DMS 273 treated with DMSO at 0.1 percent for 48 hours (cell line): ENCODE measurements at places on chromosomes 5 and 9.

DNA sequence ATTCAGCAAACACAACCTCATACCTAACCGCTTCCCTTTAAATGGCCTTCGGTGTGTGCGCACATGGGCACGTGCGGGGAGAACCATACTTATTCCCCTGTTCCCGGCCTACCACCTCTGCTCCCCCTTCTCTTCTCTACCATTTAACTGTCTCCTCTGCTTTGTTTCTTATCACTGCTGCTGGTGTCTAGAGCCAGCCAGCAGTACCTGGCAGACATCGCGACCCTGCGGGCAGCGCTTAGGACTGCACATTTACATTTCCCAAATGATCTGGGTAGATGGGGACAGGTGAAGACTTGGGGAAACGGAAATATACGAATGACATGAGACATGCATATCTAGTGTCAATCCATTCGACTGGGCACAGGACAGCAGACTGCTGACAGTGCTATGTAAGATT lies 56.6 kb downstream of the PSMB7 start:
- DNase-seq, result no peak

DNA sequence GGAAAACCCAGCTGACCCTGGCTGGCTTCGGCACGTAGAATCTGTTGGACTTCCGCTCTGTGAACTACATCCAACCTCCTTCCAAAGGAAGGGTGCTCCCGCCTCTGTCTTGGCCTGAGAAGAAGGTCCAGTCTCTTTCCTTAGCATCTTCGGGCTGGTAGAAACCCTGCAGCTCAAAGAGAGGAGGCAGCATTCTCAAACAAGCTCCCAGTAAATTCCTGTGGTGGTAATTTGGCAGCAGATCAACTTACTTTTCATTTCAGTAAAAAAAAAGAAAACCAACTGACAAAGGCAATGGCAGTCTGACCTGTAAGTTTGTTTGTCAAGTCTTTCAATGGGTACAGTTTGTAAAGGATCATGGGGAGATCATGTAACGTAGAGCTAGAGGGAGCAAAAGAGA lies 176.7 kb downstream of the MED10 start:
- no peak for DNase-seq

DNA sequence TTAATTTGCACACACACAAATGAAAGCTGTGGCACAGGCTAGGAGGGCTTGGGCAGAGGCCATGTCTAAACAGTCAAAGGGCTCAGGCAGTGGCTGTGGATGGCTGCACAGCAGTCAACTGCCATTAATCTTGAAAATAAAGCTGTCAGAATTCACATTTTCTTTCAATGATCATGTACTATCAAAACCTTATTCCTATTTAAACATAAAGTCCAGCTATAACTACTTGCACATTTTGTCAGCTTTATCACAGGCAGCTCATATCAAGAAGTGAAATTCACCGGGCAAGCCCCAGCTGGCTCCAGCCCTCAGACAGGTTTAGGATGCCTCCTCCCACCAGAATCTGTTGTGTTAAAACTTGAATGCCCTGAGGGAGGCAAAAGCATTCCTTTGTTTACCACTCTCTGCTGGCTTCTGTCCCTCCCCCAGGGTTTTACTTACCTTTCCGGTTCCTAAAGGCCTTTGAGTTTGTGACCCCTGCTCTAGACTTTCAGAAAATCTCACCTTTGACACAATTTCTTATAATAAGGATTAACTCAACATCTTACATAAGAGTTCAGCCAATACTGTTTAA lies 54.9 kb upstream of the GRAMD2B start:
- DNase-seq, result no peak

DNA sequence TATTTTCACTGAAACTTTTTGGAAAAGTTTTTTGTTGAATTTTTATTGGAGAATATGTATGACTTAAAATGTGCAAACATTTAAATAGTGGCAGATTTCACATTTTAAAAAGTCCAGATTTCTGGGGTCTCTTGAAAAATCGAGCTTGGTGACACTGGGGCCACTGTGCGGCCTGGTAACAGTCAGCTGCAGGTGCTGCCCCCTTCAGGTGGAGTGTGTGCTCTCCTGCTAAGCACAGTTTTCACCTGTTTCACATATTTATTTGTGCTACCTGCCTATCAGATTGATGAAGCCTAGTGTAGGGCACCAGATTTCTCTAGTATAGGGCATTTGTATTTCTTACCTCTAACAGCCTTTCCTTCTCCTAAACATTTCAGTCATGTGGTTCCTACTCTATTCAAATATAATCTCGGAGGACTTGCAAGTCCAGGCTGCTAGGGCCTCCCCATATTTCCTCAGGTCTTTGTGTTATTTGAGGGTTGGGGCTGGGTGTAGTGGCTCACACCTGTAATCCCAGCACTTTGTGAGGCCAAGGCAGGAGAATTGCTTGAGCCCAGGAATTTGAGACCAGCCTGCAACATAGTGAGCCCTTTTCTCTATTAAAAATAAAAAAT lies 95.8 kb upstream of the KLF9 start:
- no peak for DNase-seq

- DNase-seq, result no peak
Observed at GRCh38 chr5:77316871-77317661, 106.6 kb downstream of the PDE8B start.

DNA sequence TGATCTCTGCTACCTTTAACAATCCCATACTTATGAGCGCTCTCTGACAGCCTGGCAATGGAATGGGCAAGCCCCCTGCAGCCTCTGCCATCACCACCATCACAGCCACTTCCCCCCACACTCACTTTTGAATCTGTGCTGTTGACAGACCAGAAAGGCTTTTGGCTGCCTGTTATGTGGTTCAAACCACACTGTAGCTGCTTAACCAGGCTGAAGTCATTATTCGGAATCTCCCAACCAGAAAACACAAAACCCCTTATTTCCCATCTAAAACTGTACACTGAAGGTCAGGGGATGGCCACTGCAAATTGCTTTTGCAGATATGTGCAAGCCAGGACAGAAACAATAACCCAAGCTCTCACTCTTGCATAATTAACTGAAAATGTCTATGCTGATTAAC lies 35.8 kb downstream of the PTCH1 start:
- no peak for DNase-seq

DNA sequence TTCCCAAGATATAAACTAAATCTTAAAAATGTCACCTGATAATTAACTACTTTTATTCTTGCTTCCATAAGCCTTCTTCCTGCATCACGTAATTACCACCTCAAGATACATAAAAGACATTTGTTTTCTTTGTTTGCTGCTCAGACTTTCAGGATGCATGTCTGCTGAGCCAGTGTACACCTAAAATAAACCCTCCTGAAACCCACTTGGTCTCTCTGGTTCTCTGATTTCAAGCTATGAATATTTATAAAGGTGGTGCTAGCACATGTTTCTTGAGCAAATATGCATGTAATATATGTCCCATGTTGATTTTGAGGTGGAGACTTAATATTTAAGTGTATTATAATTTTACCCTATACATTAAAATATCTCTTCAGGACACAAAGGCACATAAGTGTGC lies 1627.7 kb upstream of the CDH9 start:
- DNase-seq, result no peak

DNA sequence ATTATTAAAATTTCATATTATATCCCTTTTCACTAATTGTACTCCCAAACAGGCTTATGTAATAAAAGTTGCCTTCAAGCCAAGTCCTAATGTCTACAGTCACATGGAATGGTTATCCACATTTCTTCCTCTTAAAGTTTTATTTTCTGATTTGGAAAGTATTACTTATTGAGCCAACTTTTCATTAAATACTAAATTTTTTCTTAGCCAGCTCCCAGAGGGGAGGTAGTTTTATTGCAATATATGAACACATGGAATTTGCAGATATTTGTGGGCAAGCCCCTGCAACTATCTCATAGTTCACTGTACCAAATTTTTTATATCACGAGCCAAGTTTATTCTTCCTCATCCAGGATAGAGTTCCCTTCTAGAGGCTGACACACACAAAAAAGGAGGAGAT lies 332.8 kb upstream of the PTGER4 start:
- no peak for DNase-seq

DNA sequence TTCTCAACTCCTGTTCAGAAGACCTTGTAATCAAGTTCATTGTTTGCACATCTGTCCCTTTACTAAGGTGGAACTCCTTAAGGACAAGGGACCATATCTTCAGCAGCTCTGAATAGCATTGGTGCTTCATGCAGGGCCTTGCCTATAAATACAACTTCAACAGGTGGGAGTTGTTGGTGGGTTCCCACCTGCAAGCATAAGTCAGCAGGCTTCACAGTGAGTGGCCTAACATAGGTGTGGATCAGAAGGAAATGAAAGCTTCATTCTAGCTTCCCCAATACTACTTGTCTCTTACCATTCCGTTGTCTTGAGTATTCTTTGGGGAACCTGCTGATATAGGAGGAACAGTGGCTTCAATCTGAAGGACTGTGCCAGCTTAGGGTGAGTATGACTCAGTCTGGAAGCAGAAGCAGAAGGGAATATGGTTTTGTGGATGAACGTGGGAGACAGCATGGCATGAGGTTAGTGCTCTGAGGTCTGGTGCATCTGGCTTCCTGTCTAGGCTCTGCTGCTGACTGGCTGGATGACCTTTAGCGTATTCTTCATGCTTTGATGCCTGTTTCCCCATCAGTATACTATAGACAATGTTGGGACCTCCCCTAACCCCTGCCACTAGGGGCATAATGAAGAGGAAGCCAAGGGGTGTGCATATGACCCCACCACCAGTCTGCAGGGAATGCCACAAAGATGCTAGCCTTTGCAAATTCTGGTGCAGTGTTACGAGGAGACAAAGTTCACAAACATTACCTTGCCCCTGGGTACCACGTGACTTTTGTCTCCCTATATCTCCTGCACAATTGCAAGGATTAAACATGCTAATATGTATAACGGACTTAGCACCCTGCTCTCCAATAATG lies 192.3 kb downstream of the PALM2AKAP2 start:
- DNase-seq, result no peak

DNA sequence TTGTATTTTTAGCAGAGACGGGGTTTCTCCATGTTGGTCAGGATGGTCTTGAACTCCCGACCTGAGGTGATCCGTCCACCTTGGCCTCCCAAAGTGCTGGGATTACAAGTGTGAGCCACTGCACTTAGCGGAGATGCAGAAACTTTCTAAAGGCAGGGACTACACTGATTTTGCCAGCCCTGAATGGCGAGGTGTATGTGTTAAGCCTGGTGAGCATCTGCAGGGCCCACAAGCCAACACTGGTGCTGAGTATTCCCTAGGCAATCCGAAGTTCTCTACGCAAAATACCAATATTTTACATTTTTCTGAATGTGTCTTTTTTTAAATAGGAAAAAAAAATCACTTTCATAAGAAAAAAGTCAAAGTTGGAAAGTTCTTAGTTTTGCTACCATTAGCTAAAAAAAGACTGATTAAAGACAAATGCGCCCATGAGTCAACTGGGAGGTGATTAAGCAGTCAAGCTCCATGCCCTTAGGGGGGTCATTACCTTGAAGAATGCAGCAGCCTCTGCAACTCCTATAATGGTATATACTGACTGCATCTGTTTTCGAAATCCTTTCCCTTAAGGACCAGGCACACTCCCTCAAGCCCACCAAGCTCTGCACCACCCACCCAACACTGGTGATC lies 502.8 kb downstream of the BNC2 start:
- DNase-seq, result no peak

GRCh38 chr5:87829217-87829551 lies 416.5 kb upstream of the CCNH start:
- peak; percentile 8 for DNase-seq

- no peak for DNase-seq
Observed at GRCh38 chr5:127849891-127850290, 146.7 kb downstream of the CCDC192 start.

GRCh38 chr5:150044712-150045111 lies 41.6 kb downstream of the CSF1R start:
- DNase-seq, result no peak

GRCh38 chr5:131496400-131496713 lies 138.7 kb downstream of the RAPGEF6 start:
- DNase-seq, result no peak

GRCh38 chr5:873328-873727 lies 19.3 kb downstream of the BRD9 start:
- DNase-seq, result no peak

DNA sequence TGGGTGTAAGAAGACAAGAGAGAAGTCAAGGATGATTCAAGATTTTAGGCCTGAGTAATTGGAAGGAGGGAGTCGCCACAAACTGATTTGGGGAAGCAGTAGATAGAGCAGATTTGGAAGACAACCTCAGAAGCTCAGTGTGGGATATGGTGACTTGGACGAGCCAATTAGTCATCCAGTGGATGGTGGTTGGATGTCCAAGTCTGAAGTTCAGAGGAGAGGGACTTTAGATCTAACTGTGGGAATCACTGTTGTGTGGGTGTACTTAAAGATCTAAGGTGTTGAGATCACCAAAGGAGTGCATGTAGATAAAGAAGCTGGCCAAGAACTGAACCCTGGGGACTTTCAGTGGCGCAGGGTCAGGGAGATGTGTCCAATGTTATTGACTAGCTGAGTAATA lies 2.2 kb downstream of the IDNK start:
- no peak for DNase-seq

DNA sequence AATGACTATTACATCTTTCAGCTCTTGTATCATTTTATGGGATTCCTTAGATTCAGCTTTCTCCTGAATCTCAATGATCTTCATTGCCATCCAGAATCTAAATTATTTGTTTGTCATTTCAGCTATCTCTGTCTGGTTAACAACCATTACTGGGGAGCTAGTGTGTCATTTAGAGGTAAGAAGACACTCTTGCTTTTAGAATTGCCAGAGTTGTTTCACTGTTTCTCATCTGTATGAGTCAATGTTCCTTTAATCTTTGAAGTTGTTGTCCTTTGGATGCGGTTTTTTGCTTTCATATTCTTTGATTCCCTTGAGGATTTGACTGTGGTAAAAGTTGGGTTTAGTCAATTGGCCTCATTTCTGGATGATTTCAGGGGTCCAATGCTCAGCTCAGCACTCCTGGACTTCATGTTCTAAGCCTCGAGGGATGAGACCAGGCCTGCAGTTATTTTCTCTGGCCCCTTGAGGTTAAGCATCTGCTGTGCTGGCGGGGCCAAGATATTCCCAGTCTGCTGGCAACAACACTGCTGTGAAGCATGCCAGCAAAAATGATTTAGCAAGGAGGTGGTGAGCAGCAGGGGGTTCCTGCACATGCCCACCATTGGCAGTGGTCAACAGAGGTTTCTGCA lies 102.4 kb upstream of the PCSK5 start:
- no peak for DNase-seq

GRCh38 chr5:71912021-71912420 lies 192.9 kb downstream of the CARTPT start:
- no peak for DNase-seq

- no peak for DNase-seq
Observed at GRCh38 chr5:150122158-150122510, 33.5 kb downstream of the PDGFRB start.

GRCh38 chr5:14308384-14309154 lies 165.4 kb downstream of the TRIO start:
- no peak for DNase-seq
